ENCODE measurements at places on chromosomes 5 and 9.

- no peak for DNase-seq
Measured at GRCh38 chr5:133458435-133458834, 153.9 kb downstream of the FSTL4 start.

DNA sequence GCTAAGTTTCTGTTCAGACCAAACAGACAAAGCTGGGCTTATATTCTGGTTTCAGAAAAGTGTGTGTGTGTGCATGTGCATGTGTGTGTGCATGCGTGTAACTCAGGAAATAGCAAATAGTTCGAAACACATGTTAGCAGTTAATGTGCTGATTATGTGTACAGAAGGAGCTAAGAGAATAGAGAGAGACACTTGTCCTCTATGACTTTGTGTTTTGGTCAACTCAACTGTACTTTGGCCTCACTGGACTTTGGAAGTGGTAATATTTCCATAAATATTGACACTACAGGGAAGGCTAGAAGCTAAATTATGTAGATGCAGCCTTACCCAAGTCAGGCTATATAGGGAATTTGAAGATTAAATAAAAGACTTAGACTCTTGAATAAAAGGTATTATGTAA lies 155.5 kb downstream of the RAB3C start:
- no peak for DNase-seq

DNA sequence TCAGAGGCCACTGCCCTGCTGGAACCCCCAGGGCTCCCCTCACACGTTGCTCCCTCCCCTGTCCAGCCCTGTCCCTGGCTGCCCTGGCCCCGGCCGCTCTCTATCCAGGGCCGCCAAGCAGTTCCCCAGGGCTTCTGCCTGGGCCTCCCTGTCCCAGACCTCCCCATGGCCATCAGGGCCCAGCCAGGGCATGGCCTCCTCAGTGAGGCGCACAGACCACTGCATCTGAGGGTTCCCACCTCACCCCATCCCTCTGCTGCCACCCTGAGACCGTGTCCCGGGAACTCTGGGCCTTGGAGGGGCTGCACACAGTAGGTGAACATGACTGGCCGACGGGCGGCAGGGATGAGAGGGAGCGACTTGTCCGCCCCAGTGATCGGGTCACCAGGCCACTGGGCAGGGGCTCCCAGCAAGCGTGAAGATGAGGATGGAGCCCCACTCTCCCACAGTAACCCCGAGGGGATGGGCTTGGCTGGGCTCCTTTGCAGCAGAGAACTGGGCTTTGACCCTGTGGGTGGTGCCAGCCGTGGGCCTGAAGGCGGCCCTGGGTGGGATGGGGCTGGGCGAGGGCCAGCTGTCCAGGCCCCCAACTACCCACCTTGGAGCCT lies 108.4 kb upstream of the SARDH start:
- DNase-seq = no peak

- no peak for DNase-seq
Measured at GRCh38 chr5:79474367-79475151, 39.4 kb downstream of the HOMER1 start.

GRCh38 chr5:38793099-38793498 lies 52.7 kb upstream of the OSMR start:
- DNase-seq = no peak

DNA sequence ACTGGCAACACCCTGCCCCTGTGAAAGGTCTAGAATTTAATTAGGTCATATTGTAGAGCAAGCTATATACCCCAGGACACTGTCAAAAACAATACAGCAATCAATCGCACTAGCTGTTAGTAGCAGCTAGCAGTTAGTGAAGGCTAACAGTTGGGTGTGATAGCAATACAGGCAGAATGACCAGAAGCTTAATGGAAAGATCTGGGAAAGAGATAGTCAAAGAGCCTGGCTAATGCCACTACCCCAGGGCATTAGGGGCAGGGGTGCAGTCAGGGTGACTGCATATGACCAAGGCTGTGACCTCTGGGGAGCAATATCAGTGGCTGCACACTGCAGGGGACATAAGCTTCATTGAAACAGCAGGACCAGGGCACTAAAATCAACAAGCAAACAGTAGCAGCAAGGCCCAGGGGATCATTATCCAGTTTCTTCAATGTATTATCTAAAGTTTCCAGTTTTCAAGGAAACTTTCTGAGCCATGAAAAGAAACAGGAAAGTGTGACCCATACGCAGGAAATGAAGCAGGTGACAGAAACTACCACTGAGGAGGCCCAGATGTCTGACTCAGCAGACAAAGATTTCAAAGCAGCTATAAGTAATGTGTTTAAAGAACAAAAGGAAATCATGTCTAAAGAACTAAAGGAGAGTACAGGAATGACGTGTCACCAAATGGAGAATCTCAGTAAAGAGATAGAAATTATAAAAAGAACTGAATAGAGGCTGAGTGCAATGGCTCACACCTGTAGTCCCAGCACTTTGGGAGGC lies 82.4 kb downstream of the ZNF354C start:
- peak; percentile 93 for DNase-seq

Data from kidney capillary endothelial cell (primary cell).